Neural crest cell (in vitro differentiated cells): ENCODE measurements at places on chromosomes 5 and 9. TPM values are rescaled to one million over a fixed set of nuclear protein-coding genes. Genes with fewer than 3 reads are reported as not detected.

GRCh38 chr5:10295619-10296326, 11.9 kb downstream of the CMBL start:
- H3K27ac ChIP-seq: no peak overlapping the region
- peaks cover 12% of the 10 kb centered on the region for H3K36me3 ChIP-seq
- no peaks in the 10 kb centered on the region for H3K27me3 ChIP-seq
- no peak overlapping the region for H3K4me3 ChIP-seq

- H3K4me1 ChIP-seq: peaks cover 30% of the 10 kb centered on the region
- no peak for DNase-seq
- no peak overlapping the region for H3K4me3 ChIP-seq
- H3K27me3 ChIP-seq: no peaks in the 10 kb centered on the region
- peaks cover 25% of the 10 kb centered on the region for H3K36me3 ChIP-seq
Observed at GRCh38 chr5:140262839-140263238, 40.1 kb downstream of the PFDN1 start.

Gene SNCAIP
- total RNA-seq: 10.2 and 11.6 TPM in 2 replicates

Gene TERT
- 2.9 and 5.6 TPM in 2 replicates for total RNA-seq

DNA sequence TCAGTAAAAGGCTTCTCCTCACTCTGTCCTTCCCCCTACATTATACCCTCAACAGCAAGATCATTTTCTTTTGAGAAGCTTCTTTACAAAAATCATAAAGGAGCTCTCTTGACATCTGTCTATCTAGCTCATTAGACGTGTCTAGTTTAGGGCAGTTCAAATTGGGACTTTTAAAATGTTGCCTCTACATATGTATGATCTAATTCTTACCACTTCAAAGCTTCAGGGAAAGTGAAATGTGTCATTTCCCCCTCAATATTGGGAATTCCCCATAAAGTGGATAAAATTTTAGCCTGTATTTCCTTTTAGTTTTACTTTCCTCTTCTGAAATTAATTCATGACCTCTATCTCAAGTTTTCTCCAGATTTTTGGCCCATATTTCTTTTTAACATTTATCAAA, 323.7 kb downstream of the ARRDC3 start:
- H3K27ac ChIP-seq: no peak overlapping the region
- peaks cover 5% of the 10 kb centered on the region for H3K36me3 ChIP-seq
- H3K27me3 ChIP-seq: no peaks in the 10 kb centered on the region
- DNase-seq: no peak
- no peaks in the 10 kb centered on the region for H3K4me1 ChIP-seq

GRCh38 chr5:122454541-122454940, 142.5 kb downstream of the SNCAIP start:
- no peak overlapping the region for H3K27ac ChIP-seq
- no peaks in the 10 kb centered on the region for H3K4me1 ChIP-seq
- H3K27me3 ChIP-seq: no peaks in the 10 kb centered on the region

GRCh38 chr5:83474991-83475390, 3.4 kb downstream of the VCAN start:
- no peak for DNase-seq
- H3K4me1 ChIP-seq: peaks cover 39% of the 10 kb centered on the region
- peaks cover 6% of the 10 kb centered on the region for H3K36me3 ChIP-seq
- H3K27ac ChIP-seq: no peak overlapping the region

DNA sequence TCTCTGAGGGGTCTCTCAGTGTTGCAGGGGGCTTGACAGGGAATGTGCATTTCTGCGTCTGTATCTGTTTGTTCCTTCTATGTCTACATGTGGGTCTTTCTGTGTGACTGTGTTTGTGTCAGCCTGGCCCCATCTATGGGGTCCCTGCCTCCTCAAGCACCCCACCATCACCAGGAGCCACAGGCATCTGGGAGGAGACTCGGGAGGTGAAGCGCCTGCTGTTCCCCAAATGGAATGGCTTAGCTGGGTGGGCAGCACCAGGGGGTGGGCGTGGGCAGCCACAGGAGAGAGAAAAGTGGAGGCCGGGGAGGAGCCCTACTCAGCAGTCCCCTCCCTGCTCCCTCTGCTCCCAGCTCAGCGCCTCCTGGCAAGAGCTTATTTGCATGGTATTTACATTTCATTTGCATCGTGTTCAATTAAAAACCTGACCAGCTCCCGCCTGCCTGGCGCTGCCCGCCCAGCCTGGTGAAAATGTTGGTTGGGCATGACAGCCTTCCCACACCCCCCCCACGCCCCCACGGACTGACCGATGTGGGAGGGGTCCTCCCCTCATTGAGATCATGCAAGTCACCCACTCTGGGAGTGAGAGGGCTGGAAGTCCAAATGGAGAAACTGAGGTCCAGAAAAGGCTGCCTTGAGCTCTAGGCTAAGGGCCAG, 50.5 kb downstream of the CXXC5 start:
- peaks cover 62% of the 10 kb centered on the region for H3K4me1 ChIP-seq
- peak overlapping the region; percentile 68 for H3K27ac ChIP-seq
- H3K27me3 ChIP-seq: peaks cover 17% of the 10 kb centered on the region
- H3K4me3 ChIP-seq: peak overlapping the region; percentile 70
- peak; percentile 57 for DNase-seq
- H3K36me3 ChIP-seq: no peaks in the 10 kb centered on the region

Gene SMIM15
- total RNA-seq: 54.7 and 64.1 TPM in 2 replicates

Gene RASEF
- total RNA-seq: 0.16 TPM in 1 of 2 replicates, not detected in the other

Gene PCDHB9
- total RNA-seq: 5.5 and 7.0 TPM in 2 replicates

GRCh38 chr5:42604171-42604711, 152.4 kb upstream of the CCDC152 start:
- no peaks in the 10 kb centered on the region for H3K36me3 ChIP-seq
- no peaks in the 10 kb centered on the region for H3K4me1 ChIP-seq
- H3K27me3 ChIP-seq: peaks cover 3% of the 10 kb centered on the region
- no peak overlapping the region for H3K27ac ChIP-seq

Gene GPR21
- total RNA-seq: 1.0 TPM in 1 of 2 replicates, not detected in the other

- no peak overlapping the region for H3K27ac ChIP-seq
- no peaks in the 10 kb centered on the region for H3K36me3 ChIP-seq
- no peak overlapping the region for H3K4me3 ChIP-seq
- no peak for DNase-seq
Observed at GRCh38 chr9:31355159-31355882, 1029.1 kb upstream of the ACO1 start.

Gene FOXI1
- total RNA-seq: not detected in 2 replicates

DNA sequence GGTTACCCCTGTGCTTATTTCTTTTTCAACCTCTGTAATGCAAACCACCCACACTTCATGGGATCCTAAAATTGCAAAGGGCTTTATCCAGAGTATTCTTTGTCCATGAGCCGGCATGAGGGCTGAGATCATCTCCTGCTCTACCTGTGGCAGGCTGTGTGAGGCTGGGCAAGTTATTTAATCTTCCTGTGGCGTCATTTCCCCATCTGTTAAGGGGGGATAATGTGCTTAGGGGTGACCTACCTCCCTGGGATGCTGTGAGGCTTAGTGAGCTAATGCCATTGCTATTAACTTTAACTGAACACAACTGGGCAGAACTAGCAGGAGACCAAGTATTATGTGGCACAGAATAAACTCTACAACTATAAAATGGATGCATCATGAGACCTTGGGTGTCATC, 17.0 kb downstream of the FRMPD1 start:
- H3K36me3 ChIP-seq: no peaks in the 10 kb centered on the region
- peaks cover 81% of the 10 kb centered on the region for H3K27me3 ChIP-seq

Gene CAMK4
- 9.4 and 10.0 TPM in 2 replicates for total RNA-seq

DNA sequence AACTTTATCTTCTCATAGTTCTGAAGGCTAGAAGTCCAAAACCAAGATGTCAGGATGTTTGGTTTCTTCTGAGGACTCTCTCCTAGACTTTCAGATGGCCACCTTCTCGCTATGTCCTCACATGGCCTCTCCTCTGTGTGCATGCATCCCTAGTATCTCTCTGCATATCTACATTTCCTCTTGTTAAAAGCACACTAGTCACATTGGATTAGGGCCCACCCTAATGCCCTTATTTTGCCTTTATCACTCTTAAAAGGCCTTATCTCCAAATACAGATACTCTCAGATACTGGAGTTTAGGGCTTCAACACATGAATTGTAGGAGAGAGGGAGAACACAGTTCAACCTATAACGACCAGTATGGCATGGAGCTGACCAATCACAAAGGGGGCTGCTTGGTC, 151.7 kb downstream of the PRELID2 start:
- H3K27me3 ChIP-seq: no peaks in the 10 kb centered on the region
- no peak for DNase-seq
- no peak overlapping the region for H3K27ac ChIP-seq
- H3K4me1 ChIP-seq: peaks cover 5% of the 10 kb centered on the region
- no peak overlapping the region for H3K4me3 ChIP-seq
- H3K36me3 ChIP-seq: no peaks in the 10 kb centered on the region

- DNase-seq: no peak
- H3K36me3 ChIP-seq: no peaks in the 10 kb centered on the region
Observed at GRCh38 chr5:145925803-145926202, 10.6 kb upstream of the SH3RF2 start.

Gene RASGRF2
- total RNA-seq: 0.14 and 0.19 TPM in 2 replicates

DNA sequence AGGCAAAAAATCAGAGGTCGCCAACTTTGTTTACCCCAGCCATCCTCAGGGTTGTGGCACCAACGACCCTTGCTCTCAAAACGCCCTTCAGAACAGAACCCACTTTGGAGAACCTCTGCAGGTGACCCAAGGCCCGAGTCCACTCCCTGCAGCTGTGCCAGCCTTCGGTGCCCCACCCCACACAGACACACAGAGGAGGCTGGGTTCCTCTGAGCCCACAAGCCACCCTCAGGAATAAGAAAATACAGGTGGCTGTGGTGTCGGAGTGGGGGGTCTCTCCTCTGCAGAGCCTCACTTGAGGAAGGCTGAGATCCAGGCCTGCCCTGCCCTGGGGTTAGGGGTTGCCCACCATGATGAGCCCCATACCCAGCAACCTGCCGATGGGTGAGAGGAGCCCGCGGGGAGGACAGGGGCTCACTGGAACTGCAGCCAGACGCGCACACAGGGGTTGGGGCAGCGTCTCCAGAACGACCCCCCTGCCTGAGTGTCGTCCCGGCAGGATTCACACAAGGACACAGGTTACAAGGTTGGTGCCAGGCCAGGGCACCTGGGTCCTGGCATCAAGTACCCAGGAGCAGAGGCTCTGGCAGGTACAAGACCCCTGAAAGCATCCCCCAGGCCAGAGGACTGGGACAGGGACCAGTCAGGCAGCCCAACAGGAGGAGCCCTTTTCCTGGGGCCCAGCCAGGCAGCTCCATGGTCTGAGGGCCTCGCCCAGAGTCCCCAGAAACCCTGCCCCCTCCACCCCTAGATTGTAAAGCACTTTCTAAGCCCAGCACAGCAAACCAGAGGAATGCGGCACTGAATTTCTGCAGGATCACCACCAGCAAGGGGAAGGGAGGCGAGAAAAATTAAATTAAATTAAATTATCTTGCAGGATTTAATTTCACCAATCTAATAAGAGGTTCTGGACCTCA, 40.0 kb downstream of the NACC2 start:
- H3K36me3 ChIP-seq: no peaks in the 10 kb centered on the region
- H3K4me3 ChIP-seq: peak overlapping the region; percentile 41
- no peak overlapping the region for H3K27ac ChIP-seq
- no peak for DNase-seq
- H3K27me3 ChIP-seq: no peaks in the 10 kb centered on the region

DNA sequence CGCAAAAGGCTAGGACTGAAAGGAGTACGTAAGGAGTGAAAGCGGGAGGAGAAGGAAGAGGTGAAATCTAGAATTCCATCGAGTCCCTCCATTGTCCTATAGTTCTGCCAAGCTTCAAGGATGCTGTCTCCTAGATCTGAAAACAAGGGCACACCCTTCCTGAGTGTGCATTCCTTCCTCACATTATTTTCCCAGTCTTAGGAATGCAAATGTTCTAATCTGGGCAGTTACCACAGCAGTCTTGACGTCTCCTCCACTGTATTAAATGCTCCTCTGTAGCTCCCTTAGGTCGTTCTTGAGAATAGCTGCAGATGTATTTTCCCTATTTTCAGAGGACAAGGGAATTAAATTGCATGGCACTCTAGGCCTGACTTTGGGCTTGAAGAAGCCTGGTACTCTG, 127.6 kb downstream of the SLIT3 start:
- DNase-seq: no peak
- H3K4me1 ChIP-seq: peaks cover 6% of the 10 kb centered on the region
- no peaks in the 10 kb centered on the region for H3K27me3 ChIP-seq
- no peak overlapping the region for H3K27ac ChIP-seq
- H3K36me3 ChIP-seq: no peaks in the 10 kb centered on the region
- no peak overlapping the region for H3K4me3 ChIP-seq

Gene AGPAT2
- total RNA-seq: 18.4 and 19.0 TPM in 2 replicates

- H3K36me3 ChIP-seq: no peaks in the 10 kb centered on the region
- peaks cover 4% of the 10 kb centered on the region for H3K27me3 ChIP-seq
- no peak for DNase-seq
- H3K27ac ChIP-seq: no peak overlapping the region
- no peak overlapping the region for H3K4me3 ChIP-seq
Observed at GRCh38 chr9:70120834-70121510, 77.3 kb downstream of the MAMDC2 start.

DNA sequence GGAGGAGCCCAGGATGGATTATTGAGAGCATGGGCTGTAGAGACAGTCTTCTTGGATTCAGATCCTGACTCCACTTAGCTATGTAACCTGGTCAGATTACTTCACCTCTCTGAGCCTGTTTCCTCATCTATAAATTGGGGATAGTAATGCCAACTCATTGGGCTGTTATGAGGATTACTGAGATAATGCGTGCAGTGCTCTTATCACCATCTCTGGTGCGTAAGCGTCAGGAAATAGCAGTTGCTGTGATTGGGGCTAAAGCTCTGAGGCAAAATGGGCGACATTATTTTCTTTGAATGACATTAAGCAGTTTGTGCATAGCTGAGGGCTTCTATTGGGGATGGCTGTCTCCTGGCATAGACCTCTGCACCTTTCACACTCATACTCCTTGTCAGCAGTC, 995 bp upstream of the MSMP start:
- H3K36me3 ChIP-seq: peaks cover 7% of the 10 kb centered on the region
- DNase-seq: no peak
- peak overlapping the region; percentile 95 for H3K4me3 ChIP-seq
- H3K4me1 ChIP-seq: peaks cover 28% of the 10 kb centered on the region

Gene PCDHA11
- 6.5 and 6.8 TPM in 2 replicates for total RNA-seq

Gene SET
- 891 and 930 TPM in 2 replicates for total RNA-seq

GRCh38 chr5:59407967-59408366, 485.6 kb downstream of the PDE4D start:
- DNase-seq: no peak
- H3K4me3 ChIP-seq: no peak overlapping the region
- H3K36me3 ChIP-seq: peaks cover 17% of the 10 kb centered on the region
- no peaks in the 10 kb centered on the region for H3K4me1 ChIP-seq

GRCh38 chr5:118548761-118549720, 439.3 kb downstream of the DTWD2 start:
- H3K27ac ChIP-seq: no peak overlapping the region
- no peaks in the 10 kb centered on the region for H3K36me3 ChIP-seq
- no peak overlapping the region for H3K4me3 ChIP-seq
- no peak for DNase-seq

Gene GNA14
- not detected in 2 replicates for total RNA-seq

Gene ROR2
- 12.4 and 14.9 TPM in 2 replicates for total RNA-seq
